Activated CD8-positive, alpha-beta T cell treated with anti-CD3 and anti-CD28 coated beads for 36 hours (primary cell): ENCODE measurements at places on chromosomes 2 and 18. TPM values are rescaled to one million over a fixed set of nuclear protein-coding genes. Genes with fewer than 3 reads are reported as not detected.

Gene NPHP1
- total RNA-seq = 1.3 TPM

Gene MYO5B
- not detected for total RNA-seq

Gene SLC4A3
- not detected for total RNA-seq

Gene PCARE
- total RNA-seq = not detected

Gene FHOD3
- total RNA-seq = not detected

Gene FAM98A
- total RNA-seq = 63.0 TPM

Gene MPP4
- total RNA-seq = not detected

Gene PDE11A
- total RNA-seq = not detected

Gene FARP2
- total RNA-seq = 32.8 TPM

Gene UGT1A8
- total RNA-seq = not detected

Gene FEV
- not detected for total RNA-seq

Gene REG3A
- total RNA-seq = not detected

Gene TUBA3E
- total RNA-seq = not detected

Gene MYO7B
- total RNA-seq = 1.2 TPM

Gene MEX3C
- total RNA-seq = 52.6 TPM

Gene CYS1
- total RNA-seq = 0.11 TPM

Gene DTNA
- 0.40 TPM for total RNA-seq

Gene NGEF
- total RNA-seq = 0.63 TPM

Gene MERTK
- total RNA-seq = 0.43 TPM

Gene ALK
- total RNA-seq = not detected

Gene POTEJ
- total RNA-seq = not detected

Gene SEMA4F
- 3.1 TPM for total RNA-seq

Gene KCTD18
- total RNA-seq = 16.7 TPM

Gene TEX44
- not detected for total RNA-seq

Gene SULT1C2
- total RNA-seq = not detected

Gene GCG
- total RNA-seq = not detected

Gene ZNF2
- total RNA-seq = 5.7 TPM

Gene GRHL1
- total RNA-seq = 0.25 TPM

Gene LINC00305
- not detected for total RNA-seq

Gene SERPINB3
- total RNA-seq = not detected

Gene ELOA2
- not detected for total RNA-seq

Gene INHBB
- not detected for total RNA-seq

Gene REG1B
- not detected for total RNA-seq

Gene WIPF1
- 365 TPM for total RNA-seq

Gene FBXO48
- 1.3 TPM for total RNA-seq

Gene CNRIP1
- total RNA-seq = not detected

Gene PLCD4
- 0.49 TPM for total RNA-seq

Gene RSAD2
- 3.7 TPM for total RNA-seq

Gene MPPE1
- 22.4 TPM for total RNA-seq

Gene SP140
- 78.1 TPM for total RNA-seq

Gene POTEF
- not detected for total RNA-seq

Gene MAPRE3
- 1.6 TPM for total RNA-seq

Gene ZNF804A
- not detected for total RNA-seq

Gene IL36A
- not detected for total RNA-seq

Gene CPLX4
- not detected for total RNA-seq

Gene GULP1
- not detected for total RNA-seq

Gene FRZB
- total RNA-seq = not detected

Gene HRH4
- not detected for total RNA-seq

Gene TET3
- total RNA-seq = 16.4 TPM

Gene ABI2
- total RNA-seq = 33.5 TPM

Gene RGPD3
- 0.34 TPM for total RNA-seq

Gene IL18R1
- total RNA-seq = 15.8 TPM

Gene TNFRSF11A
- 8.0 TPM for total RNA-seq

Gene RFTN2
- not detected for total RNA-seq

Gene SLC9A4
- not detected for total RNA-seq

Gene OBSL1
- 1.4 TPM for total RNA-seq

Gene SDC1
- total RNA-seq = 0.14 TPM

Gene DYNAP
- not detected for total RNA-seq

Gene PLCL1
- 0.69 TPM for total RNA-seq
